ENCODE measurements at places on chromosomes 7 and 10.

DNA sequence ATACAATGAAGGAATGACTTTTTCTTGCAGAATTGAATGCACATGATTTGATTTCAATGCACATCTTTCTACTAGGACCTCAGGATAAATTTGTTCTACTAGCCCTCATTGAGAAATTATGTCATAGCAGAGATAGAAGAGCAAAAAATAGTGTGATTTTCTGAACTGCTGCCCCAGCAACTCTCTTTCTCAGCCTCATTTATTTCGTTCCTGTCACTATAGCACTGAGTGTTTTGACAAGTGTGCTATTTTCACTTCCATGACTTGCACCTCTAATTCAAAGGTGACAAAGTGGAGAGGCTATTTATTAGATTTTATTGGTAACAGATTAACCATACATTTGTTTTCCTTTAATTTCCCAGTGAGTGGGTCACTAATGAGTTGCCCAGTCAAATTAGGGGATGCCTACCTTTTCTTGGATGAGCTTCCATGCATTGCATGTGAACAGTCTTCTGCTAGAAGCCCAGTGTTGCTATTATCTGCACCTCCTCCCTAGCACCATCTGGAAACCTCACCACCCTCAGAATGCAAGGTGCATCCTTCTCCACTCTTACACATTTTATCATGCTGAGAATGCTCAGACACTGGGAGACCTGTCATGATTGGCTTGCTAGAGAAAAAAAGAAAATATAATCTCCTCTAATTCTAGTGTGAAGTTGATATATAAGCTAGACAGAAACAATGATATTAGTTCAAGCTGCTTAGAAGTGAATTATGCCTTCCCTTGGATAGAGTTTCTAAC is 119.6 kb upstream of the CTTNBP2 start:
- no peak for DNase-seq

DNA sequence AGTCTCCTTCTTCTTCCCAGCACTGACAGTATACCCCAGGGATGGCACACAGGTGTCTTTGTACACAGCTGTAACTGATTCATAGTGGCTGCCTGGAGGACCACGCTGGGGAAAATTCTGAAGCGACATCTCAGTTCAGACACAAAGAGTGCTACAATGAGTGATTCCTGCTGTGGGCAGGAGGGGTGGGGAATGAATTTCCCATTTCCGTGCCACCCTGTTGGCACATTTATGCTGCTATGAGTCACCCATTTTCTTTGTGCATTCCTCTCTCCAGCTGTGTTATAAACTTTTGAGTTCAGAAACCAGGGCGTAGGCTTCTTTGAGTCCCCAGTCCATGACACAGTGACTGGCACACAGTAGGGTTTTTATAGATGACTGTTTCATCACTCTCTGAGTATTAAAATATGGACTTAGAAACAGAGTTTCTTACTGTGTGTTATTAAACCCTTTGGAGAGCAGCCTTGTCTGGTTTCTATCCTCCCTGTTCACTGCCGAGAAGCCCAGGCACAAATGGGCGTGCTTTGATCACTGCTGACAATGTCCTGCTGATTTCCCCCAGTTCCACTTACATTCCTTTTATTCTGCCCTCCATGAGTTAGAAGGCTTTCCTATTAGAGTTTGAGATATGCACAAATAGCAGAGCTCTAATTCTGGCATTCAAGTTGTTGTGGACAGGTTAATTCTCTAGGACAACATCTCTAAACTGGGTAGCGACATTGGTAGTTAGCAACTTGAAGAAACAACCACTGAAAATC is 24.0 kb upstream of the NPS start:
- no peak for DNase-seq

GRCh38 chr10:102602272-102603045 is 41.8 kb upstream of the TRIM8 start:
- no peak for DNase-seq

DNA sequence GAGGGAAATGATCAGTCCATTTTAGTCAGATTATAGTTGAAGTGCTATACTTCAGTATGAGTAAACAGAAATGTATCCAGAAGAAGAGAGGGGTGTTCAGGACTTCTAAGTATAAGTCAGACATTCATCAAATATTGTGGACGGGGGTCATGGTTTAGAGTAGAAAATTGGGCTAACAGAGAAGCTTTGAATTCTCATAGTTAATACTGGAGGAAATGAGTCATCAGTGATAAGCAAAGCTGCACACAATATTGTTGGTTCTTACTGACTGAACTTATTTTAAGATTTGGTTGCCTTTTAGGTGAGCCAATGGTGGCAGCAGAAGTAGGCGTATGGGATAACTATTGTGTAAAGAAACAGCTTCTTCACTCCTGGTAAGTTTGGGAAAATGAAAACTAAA is 1.7 kb upstream of the SUMF2 start:
- no peak for DNase-seq

- no peak for DNase-seq
Observed at GRCh38 chr7:110541962-110542361, 549.0 kb upstream of the LRRN3 start.

GRCh38 chr10:1142596-1142995 is 86.4 kb downstream of the WDR37 start:
- no peak for DNase-seq

DNA sequence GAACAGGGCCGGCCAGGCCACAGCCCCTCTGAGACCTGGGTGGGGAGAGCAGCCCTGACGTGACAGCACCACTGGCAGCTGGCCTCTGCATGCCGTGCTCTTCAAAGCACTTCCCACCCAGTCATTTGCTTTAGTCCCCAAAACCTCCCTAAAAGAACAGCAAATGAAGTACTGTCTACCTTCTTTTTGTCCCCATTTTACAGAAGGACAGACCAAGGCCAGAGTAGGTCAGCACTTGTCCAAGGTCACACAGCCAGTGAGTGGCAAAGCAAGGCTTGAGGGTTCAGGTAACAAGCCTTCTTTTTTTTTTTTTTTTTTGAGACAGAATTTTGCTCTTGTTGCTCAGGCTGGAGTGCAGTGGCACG is 15.1 kb downstream of the ATP6V1F start:
- no peak for DNase-seq

- no peak for DNase-seq
Observed at GRCh38 chr10:74641659-74642058, 184.7 kb upstream of the KAT6B start.

All from esophagus squamous epithelium (tissue), 5 donors.